ENCODE measurements at places on chromosomes 5 and 9.

GRCh38 chr5:88245241-88245892 is 23.3 kb downstream of the TMEM161B start:
- no peak for DNase-seq

GRCh38 chr9:79135681-79136415 is 435.9 kb upstream of the TLE4 start:
- no peak for DNase-seq

GRCh38 chr5:73415617-73416016 is 33.0 kb downstream of the FOXD1 start:
- DNase-seq, result peak; percentile 20

DNA sequence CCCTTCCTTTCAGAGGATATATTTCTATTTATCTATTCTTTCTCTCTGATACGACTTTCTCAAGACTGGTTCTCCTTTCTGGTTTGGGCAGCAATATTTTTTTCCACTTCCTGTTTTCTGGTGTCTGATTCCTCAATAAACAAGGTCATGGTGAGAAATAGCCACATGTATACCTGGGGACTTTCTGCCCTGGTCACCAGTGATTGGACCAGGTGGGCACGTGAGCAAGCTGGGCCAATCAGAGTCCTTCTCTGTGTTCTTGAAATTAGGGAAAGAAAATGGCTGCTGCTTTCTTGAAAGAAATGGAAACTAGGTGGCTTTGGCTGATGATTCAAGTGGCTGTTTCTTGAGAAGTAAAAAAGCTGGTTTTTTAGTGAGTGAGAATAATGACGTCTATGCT is 18.4 kb upstream of the GSN start:
- DNase-seq, result no peak

GRCh38 chr5:108749128-108749861 is 1.6 kb downstream of the FER start:
- DNase-seq, result peak; percentile 35

DNA sequence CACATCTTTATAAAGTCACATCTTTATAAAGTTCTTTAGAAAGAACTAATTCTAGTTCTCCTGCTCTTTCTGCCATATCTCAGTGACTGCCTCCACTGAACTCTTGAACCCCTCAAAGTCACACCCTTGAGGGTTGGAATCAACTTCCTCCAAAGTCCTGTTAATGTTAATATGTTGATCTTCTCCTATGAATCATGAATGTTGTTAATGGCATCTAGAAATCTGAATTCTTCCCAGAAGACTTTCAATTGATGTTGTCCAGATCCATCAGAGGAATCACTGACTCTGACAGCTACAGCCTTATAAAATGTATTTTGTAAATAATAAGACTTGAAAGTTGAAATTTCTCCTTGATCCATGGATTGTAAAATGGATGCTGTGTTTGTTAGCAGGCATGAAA is 213.4 kb downstream of the COX7C start:
- no peak for DNase-seq

DNA sequence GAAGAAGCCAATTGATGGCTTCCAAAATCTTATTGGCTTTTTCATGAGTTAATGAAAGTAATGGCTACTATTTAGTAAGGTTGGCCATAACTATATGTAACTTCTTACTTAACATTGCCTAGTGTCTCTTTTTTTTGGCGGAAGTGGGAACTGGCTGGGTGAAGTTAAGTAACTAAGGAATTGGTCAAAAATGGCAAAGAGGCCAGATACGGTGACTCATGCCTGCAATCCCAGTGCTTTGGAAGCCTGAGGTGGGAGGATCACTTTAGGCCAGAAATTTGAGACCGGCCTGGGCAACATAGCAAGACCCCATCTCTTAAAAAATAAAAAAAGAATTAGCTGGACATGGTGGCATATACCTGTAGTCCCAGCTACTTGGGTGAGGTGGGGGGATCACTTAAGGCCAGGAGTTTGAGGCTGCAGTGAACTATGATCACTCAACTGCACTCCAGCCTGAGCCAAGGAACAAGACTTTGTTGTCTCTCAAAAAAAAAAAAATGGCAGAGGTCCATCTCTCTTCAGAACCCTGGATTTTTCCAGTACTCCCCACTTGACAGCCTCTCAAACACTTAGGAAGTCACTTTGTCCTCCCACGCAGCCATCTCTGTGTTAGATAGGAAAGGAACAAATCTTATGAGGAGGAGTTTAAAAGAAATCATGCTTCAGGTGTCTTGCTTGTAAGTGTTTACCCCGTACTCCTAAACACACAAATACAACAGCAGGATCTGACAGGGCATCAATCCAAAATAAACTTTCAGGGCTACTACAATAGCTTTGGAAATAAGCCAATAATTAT is 75.7 kb downstream of the TEK start:
- DNase-seq, result peak; percentile 90

GRCh38 chr5:140106101-140106500 is 7.8 kb upstream of the PURA start:
- peak; percentile 69 for DNase-seq

DNA sequence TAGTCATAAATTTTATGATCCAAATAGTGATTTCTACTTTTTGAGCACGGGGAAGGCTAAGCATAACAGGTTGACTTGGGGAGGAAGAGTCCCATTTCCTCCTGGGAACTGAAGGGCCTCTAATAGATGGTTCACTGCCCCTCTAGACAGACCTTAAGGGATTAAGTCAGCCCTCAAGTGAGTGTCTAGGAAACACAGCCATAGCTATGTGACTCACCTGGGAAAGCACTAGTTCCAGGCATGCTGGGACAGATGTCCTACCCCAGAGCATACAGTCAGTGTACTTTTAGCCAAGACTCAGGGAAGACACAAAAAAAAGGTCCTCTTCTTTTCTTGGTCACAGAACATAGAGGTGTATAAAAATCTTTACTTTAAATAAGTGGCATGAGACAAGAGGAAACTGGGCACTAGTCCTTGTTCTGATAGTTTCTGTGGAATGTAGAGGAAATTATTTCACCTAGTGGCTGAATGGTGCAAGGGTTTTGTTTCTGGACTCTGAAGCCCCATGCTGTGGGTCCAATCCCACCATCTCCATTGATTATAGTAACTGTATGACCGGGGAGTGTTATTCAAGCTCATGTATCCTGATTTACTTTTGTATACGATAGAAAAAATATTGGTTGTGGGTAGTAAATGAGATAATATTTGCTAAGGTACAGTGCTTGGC is 86.0 kb downstream of the NREP start:
- DNase-seq, result peak; percentile 97

- DNase-seq, result peak; percentile 56
Observed at GRCh38 chr5:134603059-134603458, 29.6 kb downstream of the SAR1B start.

DNA sequence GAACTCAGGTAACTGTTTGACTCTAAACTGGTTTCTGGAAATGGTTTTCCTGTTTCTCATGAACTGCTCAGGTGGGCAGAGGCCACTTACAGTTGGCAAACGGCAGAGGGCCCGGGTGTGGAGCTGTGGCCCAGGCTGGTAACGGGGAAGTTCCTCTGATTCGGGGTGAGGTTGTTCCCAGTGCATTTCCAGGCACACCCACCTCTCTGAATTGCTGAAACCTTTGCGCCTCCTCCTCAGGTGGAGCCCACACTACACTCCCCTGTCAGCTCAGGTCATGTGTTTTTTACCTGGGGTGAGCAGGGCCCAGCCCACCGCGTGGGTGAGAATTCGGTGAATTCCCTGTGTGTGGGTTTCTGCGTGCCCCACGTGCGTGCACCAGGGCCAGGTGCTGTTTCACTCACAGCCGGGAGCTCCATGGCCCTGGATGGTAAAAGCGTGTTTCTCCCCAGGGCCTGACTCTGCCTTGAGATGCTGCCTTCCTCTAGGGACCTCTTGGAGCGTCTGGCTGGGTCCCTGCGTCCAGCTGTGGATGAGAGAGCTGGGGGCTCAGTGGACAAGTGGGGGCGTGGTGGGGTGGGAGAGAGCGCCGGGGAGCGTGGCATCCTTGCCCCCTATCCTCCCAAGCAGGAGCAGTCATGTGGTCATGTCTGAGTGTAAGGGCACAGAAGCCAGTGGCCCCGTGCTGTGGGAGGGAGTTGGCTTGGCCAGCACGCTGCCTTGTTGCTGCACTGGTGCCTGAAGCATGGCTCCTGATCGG is 33.5 kb upstream of the LPCAT1 start:
- DNase-seq, result no peak

DNA sequence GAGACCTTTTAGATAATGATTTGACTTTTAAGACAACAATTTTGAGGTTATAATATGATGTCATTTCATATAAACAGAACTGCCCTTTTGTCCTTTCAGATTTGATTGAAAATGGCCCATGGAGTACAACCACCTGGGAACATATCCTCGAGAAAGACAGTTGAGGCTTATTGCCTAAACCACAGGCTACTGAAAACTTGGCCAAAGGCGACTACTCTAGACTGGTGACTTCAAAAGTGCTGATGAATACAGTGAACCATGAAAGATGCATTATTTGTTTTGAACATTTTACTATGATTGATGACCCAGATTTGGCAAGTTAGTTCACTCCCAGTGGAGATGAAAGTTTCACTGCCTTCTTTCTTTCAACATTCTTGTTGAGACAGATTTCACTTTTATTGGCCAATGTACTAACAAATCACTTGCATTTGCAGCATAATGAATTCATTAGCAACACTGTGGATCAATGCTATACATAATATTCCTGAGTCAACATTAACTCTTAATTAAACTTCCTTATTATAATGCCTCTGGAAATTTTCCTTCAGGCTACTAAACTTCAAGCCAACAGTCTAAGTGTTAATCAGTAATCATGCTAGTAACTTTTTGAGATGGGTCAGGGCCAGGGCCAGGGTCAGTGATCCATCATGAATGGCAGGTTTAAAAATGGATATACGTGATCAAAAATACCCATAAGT is 480.3 kb downstream of the RAB3C start:
- DNase-seq, result no peak

DNA sequence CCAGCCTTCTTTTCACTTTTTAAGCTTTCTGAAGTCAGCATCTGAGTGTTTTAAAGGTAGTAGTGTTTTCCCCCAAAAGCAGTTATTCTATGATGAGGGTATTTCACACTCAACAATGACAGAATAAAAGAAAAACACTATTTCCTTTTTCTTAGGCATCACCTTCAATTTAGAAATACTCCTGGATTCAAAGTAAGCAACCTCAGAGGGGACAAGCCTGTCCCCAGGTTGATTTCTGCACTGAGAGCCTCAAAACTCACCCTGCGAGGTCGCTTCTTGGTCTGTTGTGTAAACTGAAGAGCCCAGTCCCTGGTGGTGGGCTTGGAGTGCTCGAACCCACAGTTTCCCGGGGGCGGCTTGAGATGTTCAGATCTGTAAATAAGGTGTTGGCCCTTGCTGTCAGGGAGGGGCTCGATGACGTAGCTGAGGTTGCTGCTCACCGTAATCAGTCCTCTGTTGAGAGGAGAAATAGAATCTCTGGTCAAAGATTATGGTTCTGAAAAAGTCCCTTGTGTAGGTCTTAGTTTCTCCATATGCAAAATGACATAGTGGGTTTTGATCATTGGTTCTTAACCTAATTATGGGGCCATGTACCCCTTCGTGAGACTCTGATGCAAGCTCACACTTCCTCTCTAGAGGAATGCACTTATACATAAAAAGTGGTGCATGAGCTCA is 55.9 kb downstream of the ADAM19 start:
- no peak for DNase-seq

DNA sequence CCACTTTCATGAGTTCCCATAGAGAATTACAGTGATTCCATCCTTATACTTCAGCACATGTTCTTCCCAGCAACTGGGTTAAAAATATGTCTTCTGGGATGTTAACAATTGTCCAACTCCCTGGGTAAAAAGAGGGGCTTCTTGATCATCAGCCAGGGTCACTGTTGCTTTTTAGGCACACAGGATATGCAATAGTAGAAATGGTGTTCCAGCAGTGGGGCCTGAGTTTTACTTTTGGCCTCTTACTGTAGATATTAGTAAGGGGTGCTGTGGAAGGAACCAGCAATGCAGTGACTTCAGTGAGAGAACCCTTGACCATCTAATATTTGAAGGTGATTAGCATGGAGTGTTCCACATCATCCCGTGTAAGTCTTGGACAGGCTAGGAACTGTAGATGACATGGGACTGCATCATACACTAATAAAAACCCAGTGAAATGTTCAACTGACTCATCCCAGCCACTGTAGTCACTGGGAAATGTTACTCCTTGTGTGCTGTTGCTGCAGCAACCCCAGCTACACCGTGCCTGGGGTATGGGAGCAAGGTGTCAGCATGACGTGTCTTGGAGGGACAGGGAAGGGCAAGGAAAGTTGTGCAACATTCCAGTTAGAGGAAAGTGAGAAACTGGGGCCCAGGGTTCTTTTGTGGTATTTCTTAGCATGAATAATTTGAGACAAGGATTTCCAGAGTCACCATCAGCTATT is 610.9 kb downstream of the RAB3C start:
- peak; percentile 100 for DNase-seq

GRCh38 chr5:27474047-27474309 is 435.6 kb upstream of the CDH9 start:
- DNase-seq, result no peak

DNA sequence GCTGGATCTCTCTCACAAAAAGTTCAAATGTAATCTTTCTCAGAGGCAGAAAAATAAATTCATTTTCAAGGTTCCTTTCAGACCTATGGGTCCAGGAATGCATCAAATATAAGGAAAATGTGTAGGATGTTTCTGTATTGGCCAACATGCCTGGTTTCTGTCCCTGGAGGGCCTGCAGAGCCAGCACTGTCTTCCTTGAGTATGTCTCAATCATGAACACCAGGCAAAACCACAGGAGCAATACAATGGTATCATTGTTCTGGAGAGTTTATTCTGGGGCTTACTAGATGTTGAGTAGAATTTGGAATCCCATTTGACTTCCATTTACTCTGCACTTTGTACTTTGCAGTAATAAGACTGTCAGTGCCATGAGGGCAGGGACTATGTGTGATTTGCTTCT is 23.5 kb downstream of the INSYN2B start:
- peak; percentile 31 for DNase-seq

GRCh38 chr9:93893194-93893593 is 62.0 kb downstream of the BARX1 start:
- no peak for DNase-seq

- peak; percentile 63 for DNase-seq
Observed at GRCh38 chr5:148085977-148086705, 22.4 kb downstream of the SPINK5 start.

- peak; percentile 16 for DNase-seq
Observed at GRCh38 chr5:56962286-56962685, 10.4 kb upstream of the MIER3 start.

- peak; percentile 74 for DNase-seq
Observed at GRCh38 chr5:159316519-159317383, 13.5 kb downstream of the IL12B start.

- DNase-seq, result peak; percentile 34
Observed at GRCh38 chr5:122311961-122312590, at the start of gene SNCAIP. Gene SNCAIP, plus strand, starts transcription at chr5:122312237. Its CDS starts 78,898 bp downstream, at chr5:122391135.

GRCh38 chr5:181186986-181187499 is 18.0 kb downstream of the TRIM7 start:
- DNase-seq, result peak; percentile 35

DNA sequence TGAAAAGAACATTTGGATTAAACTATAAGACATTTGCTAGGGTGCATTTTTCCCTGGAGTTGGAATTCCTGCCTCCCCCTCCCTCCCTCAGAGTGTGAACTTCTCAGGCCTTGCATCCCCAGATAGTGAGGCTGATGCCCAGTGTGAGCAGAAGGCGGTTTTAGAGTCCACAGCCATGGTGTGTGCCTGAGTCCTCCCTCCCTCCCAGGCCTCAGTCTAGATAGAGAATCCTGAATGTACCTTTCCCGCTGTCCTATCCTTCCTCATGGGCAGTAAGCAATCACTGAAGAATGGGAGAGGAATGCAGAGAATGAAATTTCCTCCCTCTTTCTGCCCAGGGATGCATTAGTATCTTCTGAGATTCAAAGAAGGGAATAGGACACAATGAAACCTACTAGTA is 108.5 kb downstream of the RASGRF2 start:
- DNase-seq, result no peak

- no peak for DNase-seq
Observed at GRCh38 chr5:130923543-130924124, 241.4 kb downstream of the HINT1 start.

GRCh38 chr9:90539286-90539685 is 103.3 kb downstream of the DIRAS2 start:
- DNase-seq, result no peak

Data from epithelial cell of esophagus (primary cell).